ENCODE measurements at places on chromosomes 5 and 9.

DNA sequence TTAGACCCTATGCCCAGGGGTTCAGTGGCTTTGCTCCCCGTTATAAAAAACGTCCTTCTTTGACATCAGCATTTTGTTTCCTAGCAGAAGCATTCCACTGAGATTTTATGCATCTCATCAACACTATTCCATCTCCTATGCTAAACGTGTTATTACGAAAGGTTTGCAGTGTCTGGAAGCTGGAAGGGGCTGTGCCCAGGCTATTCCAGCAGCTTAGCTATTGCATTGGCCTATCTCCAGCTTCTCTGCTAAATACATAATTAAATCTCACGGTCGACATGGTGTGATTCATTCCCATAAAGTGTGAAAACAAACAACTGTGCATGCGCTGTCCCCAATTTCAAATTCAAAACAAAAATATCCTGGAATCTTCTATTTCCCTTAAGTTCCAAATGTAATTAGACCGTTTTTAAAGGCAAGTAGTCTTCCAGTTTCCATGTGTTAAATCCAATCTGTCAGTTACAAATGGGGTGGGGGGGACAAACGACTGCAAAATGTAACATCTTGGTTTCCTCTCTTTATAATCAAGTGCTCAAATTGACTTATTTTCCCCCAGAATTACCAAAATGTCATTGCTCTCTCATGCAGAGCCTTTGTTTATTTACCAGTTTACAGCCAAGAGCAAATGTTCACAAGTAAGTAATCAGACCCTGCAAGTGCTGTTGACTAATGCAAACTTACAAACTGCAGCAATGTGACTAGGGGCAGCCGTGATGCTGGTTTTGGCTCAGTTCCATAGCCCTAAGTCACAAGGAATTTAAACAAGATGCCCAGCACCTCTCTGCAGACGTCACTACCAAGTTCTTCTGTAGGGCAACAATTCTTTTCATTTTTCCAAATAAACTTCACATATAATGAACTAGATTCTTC is 212.3 kb upstream of the RORB start:
- peak; percentile 23 for DNase-seq

- no peak for DNase-seq
These were observed 12.0 kb upstream of the PSMB7 start for GRCh38 chr9:124427281-124427680.

DNA sequence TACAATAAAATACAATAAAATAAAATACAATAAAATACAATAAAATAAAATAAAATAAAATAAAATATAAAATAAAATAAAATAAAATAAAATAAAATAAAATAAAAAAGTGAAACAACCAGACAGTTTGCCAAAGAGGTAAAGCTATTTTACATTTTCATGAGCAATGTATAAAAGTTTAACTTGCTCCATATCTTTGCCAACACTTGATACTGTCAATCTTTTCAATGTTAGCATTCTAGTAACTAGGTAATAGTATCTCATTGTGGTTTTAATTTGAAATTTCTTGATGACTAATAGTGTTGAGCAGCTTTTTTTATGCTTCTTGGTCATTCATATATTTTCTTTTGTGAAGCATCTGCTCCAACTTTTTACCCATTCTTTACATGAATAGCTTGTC is 17.3 kb downstream of the TTC33 start:
- peak; percentile 15 for DNase-seq

- no peak for DNase-seq
These were observed 166.2 kb downstream of the ZNF462 start for GRCh38 chr9:107029146-107029545.

GRCh38 chr5:92890841-92891244 is 690.2 kb downstream of the NR2F1-AS1 start:
- DNase-seq: peak; percentile 60

GRCh38 chr9:22237497-22238363 is 208.9 kb upstream of the DMRTA1 start:
- peak; percentile 93 for DNase-seq

DNA sequence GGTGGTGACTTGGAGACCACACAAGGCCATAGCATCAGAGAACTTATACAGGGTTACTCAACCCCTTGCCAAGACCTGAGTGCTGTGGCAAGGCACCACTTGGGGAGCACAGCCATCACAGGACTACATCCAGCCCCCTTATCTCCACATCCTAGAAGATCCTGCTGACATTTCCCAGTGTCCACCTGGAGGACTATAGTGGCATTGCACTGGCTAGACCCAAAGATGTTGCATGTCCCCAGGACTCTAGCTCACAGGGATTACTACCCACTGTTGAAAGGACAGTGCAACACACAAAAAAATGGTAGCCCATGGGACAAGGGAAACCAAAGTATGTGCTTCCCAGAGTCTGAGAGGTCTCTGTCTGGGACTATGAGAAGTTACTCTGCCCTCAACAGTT is 411.1 kb upstream of the NUDT12 start:
- DNase-seq: peak; percentile 1

DNA sequence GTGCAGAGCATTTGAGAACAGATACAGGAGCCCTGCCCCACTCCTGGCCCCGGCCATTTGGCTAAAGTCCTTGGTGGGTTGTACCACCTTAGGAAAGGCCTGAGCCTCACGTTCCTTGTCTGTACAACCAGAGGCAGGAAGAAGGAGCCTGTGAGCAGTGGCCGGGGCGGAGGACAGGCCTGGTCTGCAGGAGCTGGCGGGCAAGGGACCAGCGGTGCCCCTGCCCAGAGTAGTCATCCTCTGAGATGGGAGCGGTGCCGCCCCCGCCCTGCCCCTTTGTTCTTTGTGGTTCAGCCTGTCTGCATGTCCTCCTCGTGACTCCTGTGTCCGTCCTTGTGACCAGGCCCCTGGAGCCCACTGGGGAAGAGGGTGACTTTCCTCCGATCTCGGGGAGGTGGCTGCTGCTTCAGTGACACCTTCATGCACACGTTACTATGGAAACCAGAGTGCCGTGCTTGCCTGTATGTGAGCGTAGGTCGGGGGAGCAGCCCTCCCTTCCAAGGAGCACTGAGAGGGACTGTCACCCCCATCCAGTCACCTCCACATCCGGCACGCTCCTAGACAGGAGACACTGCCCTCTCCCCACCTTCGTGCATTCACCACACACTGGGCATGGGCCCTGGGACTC is 42.9 kb downstream of the UNC5A start:
- no peak for DNase-seq

- no peak for DNase-seq
These were observed 13.0 kb downstream of the RGS7BP start for GRCh38 chr5:64518793-64519192.
